ENCODE measurements at places on chromosomes 12 and 14. TPM values are rescaled to one million over a fixed set of nuclear protein-coding genes. Genes with fewer than 3 reads are reported as not detected.

DNA sequence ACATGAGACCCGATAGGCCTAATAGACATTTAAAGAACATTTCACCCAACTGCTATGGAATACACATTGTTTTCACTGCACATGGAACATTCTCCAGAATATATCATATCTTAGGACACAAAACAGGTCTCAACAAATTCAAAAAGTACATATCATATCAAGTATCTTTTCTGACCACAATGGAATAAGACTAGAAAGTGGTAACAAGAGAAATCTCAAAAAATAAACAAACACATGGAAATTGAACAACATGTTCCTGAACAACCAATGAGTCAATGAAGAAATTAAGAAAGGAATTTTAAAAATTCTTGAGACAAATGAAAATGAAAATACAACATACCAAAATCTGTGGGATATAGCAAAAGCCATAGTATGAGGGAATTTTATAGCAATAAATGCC is 208.1 kb downstream of the PTPRO start:
- DNase-seq = no peak

DNA sequence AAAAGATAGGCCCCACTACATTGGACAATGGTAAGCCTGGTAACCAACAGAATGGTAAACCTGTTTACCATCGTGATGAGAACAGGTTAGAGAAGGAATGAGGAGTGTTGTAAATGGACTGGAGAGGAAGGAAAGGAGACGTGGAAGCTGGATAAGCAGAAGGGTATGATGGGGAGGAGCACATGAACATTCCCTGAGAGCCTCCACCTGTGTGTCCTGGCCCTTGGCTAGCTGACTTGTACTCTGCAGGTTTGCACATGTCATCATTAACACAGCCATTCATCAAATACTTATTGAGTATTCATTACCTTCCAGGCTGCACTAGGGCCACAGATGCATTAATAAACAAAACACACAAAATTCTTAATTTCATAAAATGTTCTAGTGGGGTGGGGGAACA is 4.3 kb upstream of the IL26 start:
- no peak for DNase-seq

GRCh38 chr12:25262389-25263074 is 11.8 kb upstream of the KRAS start:
- DNase-seq = no peak

- no peak for DNase-seq
Observed at GRCh38 chr12:9364224-9365176, 156.3 kb upstream of the PZP start.

GRCh38 chr14:72000907-72001306 is 68.7 kb downstream of the RGS6 start:
- peak; percentile 40 for DNase-seq

GRCh38 chr14:99347561-99347960 is 75.6 kb upstream of the BCL11B start:
- DNase-seq = no peak

DNA sequence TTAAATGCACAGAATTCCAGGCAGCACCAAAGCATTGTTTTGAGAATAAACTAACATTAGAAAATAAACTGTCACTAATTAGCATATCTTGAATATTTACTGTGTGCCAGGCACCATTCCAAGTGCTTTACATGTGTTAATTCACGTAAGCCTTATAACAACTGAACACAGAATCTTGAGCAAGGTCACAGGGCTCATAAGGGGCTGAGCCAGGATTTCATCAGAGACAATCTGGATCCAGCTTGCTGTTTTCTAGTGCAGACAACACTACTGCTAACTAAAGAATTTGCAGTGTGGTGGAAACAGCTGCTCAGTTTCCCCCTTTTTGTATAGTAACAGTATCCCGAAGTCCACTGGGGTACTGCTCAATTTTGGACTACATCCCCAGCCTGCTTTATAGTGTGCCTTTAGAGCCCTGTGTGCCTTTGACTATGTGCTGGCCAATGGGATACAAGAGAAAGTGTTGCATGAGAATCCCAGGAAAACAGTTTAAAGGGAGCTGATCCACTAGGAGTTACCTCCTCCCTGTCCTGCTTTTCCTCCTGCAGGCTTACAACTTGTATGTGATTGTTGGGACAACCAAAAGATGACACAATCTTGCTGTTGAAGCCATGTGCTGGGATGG is 36.0 kb upstream of the RMST start:
- DNase-seq = no peak

The USP30 gene
- 29.9 TPM for total RNA-seq

The CLEC4A gene
- total RNA-seq = 7.5 TPM

The OVCH1 gene
- 0.12 TPM for total RNA-seq

The OR10P1 gene
- total RNA-seq = not detected

The DNAI7 gene
- total RNA-seq = not detected

Data from heart left ventricle (tissue), 16 donors.